T follicular helper cell (primary cell): ENCODE measurements at places on chromosomes 6 and 20.

DNA sequence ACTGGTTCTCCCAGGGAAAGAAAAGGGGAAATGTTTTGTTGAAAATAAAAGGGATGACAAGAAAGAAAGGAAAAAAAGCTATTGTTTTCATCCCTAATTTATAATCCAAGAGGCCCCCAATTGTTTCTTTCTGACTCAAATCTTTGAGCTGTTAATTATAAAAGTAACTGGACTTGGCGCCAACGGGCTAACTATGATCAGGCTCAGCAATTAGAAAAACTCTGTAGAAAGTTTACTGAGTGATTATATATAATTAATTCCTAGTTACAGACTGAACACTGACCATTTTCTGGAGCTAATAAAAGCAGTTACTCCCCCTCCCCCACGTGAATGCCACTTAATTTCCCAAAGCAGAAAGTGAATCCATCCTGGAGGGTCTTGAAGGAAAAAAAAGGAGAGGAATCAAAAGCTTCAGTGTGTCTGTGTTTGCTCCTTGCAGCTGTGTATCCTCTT, 3.2 kb downstream of the ZMYND8 start:
- no peak for DNase-seq

DNA sequence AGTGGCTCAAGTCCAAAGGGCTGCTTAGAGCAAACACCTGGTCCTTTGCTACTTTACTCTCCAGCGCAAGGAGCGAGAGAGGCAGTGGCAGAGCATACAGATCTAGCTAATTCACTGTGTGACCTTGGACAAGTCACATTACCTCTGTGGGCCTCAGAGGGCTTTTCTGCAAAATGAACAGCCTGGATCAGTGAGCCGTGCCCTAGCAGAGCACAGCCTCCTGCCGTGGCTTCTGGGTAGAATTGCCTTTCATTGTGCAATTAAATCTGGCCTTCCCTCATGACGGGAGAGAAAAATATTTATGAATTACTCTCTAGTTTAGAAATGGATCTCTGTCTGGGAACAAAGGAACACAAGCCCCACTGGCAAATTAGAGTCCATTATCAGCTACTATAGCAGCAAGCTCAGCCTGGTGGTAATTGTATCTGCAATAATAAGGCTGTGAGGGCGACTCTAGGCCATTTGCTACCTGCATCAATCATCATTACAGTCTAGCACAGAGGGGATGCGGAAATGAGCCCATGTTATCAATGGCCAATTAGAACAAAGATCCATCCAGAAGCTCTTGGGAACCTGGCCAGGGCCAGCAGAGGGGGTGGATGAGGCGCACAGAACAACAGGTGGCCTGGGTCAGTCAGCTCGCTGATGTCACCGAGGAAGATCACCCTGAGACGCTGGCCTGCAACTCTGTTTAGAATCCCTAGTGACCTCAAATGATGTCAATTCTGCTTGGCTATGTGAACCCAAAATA, 114.2 kb upstream of the LY86 start:
- no peak for DNase-seq

DNA sequence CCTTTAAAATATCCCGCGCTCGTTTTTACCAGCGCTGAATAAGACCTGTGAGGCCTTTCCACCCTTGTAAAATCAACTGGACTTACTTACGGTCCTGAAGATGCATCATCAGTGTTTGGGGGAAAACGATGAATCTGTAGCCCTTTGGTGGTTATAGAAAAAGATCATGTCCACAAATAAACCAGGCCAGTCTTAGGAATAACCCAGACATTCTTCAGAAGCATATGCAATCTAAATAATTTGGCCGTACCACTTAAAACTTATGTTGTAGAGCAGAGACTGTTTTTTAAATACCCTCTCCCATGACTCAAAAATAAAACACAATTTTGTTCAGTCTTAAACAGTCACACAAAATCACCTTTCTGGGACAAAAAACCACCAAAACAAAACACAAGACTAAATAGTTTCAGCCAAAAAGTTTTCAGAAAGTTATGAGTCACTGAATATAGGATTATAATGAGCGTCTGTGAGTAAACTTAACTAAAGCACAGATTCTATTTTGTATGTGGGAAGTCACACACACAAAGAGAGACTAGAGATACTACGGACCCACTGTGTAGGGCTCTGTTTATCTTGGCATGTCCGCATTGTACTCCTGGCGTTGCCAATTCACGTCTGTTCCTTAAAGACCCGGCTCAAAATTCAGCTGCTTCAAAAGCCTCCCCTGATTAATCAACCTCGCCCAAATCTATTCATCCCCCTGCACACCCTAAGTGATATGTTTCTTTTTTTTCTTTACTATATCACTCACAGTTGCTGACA, 26.5 kb upstream of the SMOC2 start:
- no peak for DNase-seq

- DNase-seq, result no peak
These were observed 110.9 kb downstream of the ADGRG6 start for GRCh38 chr6:142412658-142413057.

DNA sequence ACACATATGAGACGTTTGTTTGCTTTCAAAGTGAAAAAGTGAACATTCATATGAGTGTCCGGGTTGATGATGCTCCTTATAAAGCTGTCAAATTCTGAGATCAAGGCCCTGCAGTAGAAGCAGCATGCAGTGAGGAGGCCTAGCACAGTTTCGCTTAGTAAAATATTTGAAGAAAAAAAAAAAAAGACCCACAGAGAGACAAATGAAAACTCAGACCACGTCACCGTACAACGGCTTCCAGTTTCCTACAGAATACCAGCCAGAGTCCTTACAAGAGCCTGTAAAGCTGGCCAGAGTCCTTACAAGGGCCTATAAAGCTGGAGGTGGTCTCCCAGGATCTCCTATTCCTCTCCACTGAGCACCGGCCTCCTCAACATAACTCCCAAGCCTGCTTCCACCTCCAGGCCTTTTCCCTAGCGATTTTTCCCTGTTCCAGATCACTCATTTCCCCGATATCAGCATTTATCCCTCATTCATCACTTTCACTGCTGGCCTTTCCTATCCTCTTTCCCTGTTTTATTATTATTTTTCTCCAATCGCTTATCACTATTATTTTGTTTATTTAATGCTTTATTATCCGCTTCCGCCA, 1.5 kb upstream of the HMGN4 start:
- no peak for DNase-seq

DNA sequence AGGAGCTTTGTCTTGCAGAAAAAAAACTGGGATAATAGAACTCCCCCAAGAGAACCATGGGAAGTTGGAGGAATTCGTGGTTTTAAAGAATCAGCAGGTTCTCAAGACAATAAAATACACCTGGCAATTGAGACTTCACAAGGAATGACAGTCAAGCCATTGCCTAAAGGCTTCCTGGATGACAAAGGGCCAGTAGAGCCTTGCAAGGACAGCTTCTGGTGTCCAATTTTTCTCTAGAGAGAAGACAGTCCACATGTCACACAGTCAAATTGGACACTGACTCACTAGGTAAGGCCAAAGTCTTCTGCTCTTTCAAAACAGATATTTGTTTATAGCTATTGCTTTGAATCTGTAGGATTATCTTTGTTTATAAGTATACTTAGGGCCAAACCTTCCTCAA, 80.3 kb upstream of the BMP5 start:
- no peak for DNase-seq

GRCh38 chr6:15892369-15892768, 229.5 kb upstream of the DTNBP1 start:
- no peak for DNase-seq

DNA sequence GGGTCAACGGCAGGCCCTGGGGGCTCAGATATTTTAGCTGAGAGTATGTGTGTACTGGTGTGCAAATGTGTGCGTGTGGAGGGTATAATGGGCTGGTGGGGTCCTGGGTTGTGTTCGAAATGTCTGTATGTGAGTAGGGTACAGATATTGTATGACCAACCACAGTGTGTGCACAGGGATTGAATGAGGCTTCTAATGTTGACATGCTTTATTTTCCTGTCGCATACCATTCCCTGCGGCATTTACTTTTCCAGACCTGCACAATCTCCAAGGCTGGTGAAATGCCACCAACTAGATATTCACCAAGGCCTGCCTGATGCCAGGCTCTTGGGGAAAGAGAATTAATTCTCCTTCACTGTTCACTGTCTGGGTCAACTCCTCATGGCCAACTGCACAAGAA, 441.4 kb upstream of the SULF2 start:
- DNase-seq, result no peak

DNA sequence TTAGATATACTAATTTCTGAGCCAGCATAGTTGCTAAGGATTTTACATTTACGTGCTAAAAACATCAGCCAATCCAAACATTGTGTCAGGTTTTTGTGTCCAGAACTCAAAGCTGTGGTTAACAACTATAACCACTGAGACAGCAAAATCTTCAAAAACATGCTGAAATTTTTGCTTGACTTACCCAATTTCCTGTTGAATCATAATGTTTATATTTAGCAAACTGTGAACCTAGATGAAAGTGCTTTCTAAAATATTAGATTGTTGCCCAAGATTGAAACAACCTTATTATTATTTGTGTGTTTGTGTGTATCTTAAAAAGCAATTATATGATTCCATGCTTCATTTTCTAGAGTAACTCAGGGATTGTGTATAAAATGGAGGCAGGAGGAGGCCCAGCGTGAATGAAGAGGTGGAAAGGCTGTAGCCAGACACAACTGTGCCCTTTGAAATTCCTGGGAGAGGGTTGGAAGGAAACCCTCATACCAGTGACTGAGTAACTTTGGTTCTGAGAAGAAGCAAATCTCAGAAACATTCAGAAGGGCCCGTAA, 48.0 kb downstream of the ARMC2 start:
- no peak for DNase-seq
